ENCODE measurements at places on chromosomes 1 and 21.

GRCh38 chr1:180053594-180054567, 99.3 kb downstream of the CEP350 start:
- DNase-seq = no peak

GRCh38 chr21:44345495-44345894, 6.3 kb upstream of the CFAP410 start:
- DNase-seq = no peak

GRCh38 chr1:90714521-90714951, 2.6 kb downstream of the BARHL2 start:
- no peak for DNase-seq

DNA sequence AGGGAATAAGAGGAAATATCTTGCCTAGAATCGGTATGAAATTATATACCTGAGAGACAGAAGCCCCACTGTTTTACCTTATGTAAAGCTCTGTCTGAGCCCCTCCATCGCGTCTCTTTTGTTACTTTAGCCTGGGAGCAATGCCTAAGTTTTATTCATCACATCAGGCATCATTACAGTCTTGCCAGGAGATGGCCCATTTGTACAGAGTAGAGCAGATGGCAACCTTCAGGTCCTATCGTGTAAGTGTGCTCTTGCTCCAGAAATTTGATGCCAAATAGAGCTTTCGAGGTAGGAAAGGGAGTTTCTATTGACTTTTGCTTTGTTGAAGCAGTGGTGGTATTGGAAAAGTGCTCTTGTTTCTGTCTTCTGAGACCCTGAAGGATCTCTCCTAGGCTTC, 24.9 kb downstream of the CFAP126 start:
- DNase-seq = no peak

DNA sequence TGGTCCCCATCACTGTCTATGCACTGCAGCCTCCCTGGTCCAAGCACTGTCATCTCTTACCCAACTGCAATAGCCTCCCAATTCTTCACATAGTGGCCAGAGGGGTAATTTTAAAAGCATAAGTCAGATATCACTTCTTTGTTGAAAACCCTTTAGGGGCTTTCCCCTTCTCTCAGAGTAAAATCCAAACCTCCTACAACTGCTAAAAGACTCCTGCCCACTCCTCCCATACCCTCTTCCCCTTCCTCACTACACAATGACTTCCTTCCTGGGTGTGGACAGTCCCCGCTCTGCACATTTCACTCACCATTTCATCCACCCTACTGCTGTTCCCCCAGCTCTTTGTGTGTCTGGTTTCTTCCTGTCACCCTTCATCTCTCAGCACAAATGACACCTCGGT, 8.3 kb downstream of the MCOLN2 start:
- DNase-seq = no peak

GRCh38 chr1:39105061-39105840, 79.1 kb downstream of the NDUFS5 start:
- DNase-seq = no peak

DNA sequence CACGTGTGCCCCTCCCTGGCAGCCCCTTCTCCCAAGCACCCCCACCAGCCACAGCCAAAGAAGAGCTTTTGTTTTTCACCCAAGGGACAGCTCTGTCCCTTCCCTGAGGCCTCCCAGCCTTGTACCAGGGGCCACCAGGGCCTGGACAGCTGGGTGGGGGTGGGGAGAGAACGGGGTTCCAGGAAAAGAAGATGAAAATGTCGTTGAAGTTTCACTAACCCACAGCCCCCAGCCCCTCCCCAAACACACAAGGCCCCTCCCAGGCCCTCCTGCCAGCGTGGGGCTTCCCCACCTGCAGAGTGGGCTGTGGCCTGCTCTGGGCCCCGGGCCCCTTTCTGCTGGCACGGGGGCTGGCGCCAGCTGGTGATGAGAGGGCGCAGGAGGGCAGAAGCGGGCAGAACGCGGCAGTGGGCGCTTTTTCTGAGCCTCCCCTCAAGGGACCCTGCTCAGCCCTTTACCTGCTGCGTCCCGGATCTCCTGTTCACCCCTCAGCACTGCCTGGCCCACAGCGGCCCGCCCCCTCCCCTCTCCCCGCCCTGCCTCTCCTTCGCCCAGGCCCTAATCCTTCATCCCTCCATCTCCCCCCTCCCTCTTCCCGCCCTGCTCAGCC, 5.5 kb upstream of the ANKRD65 start:
- no peak for DNase-seq

DNA sequence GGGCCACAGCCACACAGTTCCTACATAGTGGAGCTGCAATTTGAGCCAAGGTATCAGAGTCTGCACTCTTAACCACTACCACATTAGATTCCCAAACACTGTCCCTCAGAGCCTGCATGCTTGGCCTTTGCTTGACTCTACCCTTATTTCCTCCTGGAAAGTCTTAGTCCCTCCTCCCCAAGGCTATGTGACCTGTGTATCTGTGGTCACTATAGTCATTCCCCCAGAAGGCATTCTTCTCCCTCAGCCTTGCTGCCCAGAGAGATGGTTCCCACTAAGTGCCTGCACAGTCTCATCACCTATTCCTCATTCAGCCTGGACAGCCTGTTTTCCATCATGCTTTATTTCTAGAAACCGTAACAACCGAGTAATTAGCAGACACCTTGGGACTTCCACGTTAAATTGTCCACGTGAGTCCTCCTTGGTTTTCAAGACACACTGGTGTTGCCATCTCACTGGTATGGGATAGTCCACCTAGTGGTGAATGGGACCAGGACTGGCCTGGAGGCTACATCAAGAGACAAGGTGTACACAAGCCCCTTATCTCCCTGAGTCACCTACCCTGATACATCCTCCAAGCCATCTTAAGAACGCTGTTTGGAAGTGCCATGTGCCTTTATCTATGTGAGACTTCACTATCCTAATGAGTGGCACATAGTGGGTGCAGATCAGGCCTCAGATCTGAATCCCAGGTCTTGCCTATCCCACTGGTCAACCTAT, 3.8 kb upstream of the ZNF648 start:
- no peak for DNase-seq

DNA sequence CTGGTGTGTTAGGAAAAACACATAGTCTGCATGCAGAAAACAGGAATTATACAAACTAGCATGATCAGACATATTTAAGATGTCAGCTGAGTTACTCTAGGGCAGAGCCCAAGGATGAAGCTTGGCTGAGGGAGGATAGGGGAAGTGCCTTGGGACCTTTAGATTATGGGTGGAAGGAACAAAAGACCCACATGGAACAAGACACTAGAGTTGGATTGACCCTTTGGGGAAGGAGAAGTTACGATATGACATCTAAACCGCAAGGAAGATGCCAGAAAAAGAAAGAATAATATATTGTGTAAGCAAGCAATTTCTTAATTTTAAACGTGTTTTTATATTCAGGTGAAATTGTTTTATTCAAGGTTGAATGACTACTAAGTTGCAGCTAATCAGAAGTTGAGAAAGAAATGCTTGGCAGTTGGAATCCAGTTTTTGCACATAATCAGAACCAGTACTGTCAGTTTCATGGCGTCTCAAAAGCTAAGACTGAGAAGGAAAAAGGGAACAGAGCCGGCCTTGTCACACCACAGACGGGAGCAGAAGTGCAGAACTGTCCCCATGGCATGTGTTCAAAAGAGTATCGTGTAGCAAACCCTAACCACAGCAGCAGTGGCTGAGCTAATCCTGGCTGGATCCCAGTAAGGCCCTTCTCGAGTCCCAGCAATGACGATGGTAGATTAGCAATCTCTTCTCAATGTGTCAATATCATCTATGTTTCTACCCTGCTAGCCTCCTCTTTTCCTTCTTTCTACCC, 31.2 kb upstream of the IFNAR2 start:
- no peak for DNase-seq

DNA sequence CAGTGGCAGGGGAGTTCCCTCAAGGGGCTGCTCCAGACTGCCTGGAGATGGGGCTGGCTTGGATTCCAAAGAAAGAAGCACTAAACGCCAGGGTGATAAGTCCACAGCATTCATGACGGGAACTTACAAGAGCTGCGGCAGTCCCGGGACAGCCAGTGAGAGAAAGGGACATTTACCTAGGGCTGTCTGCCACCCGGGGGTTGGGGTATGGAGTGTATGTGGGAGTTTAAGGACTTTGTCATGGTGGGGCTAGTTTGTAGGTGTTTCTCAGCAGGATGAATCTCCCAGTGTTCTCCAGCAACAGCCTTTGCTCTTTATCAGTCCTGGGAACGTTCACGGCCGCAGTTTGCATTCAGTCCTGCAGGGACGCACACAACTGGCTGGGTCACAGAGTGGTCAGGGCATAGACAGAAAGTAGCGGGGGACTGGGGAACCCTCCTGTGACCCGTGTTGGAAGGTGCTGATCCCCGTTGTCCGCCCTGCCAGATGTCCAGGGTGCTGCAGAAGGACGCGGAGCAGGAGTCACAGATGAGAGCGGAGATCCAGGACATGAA, 41.4 kb upstream of the HMGN1 start:
- no peak for DNase-seq

- no peak for DNase-seq
Measured at GRCh38 chr1:26907071-26907917, 6.5 kb downstream of the NR0B2 start.

DNA sequence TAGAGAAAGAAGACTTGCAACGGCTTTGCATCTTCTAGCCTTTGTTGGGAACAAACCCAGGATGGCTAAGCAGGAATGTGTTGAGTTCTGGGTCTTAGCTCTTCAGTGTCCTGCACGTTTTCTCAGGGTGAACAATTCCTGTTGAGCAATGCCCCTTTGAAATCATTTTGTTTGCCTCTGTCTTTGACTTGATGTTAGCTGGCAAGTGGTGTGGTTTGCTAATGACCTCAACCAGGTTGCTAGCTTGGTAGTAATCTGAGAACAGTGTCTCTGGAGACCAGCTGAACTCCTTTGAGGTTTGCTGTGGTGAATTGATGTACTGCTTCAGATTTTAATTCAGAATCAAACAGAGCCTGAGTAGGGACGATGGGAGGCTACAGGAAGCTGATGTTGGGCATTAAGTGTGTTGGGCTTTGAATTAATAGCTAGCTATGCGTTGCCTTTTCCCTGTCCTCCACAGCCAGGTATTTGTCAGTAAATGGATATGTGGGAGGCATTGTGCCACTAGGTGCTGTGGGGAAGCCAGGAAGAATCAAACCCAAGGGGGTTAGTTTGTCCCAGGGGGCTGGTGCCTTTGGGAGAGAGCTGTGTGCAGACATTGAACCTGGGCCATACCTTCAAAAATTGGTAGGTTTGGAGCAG, 23.3 kb upstream of the SRSF10 start:
- DNase-seq = peak; percentile 85

- no peak for DNase-seq
Measured at GRCh38 chr1:243253211-243253925, 1.7 kb downstream of the CEP170 start.

DNA sequence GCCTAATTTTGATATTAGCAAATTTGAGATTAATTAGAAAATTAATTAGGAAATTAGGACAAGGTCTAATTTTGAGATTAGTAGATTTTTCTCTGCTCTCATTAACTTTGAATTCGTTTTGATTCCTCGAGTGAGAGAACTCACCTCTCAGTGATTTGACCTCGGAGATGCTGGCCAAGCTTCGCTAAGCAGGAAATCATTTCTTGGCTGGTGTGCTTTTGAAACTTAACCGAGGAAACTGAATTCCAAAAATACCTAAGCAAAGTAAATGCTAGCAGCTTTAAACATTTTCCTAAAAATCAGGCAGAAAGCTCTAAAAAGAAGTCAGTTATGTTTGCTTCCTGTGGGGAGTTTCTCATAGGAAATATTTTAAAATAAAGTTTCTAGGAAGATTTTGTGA, 34.9 kb downstream of the CDC14A start:
- DNase-seq = no peak

- DNase-seq = no peak
Measured at GRCh38 chr1:206554701-206555472, 47.6 kb downstream of the RASSF5 start.

DNA sequence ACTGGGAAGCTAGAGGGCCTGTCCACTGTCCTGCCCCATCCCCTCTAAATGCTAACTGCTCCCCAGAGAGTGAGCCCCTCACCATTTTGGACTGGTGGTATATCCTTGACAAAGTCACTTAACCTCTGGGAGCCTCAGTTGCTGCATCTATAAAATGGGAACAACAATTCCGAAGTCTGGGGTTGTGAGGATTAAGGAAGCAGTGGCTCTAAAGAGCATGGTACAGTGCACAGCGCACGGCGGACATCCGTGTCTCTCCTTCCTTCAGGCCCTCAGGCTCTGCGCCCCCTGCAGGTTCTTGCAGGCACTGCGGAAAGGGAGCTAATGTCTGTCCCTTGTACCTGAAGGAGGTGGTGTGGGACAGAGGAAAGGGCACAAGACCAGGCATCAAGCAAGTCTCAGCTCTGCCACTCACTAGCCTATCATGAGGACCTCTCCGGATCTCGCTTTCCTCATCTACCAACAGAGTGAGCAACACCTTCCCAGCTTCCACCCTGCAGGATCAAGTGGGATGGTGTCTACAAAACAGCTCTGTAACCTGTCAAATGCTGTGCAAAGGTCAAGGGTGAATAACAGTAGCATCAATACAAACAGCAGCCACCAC, 20.1 kb downstream of the ECE1 start:
- DNase-seq = no peak

DNA sequence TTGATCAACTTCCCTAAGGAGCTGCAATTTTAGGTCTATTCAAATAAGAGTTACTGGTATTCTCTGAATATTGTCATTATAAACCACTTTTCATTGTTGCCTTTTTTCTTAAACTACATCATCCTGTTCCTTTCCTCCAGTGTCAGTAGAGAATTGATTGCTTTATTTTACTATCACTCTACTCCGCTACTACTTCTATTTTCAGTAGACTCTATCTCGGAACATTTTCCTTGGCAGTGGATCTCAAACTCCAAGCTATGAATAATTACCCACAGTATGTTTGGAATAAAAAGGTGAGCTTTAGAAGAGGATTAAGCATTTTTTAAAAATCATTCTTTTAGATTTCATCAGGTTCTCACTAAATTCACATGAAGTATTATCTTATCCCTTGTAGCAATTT, 224.9 kb downstream of the GREM2 start:
- DNase-seq = no peak

- no peak for DNase-seq
Measured at GRCh38 chr1:85133565-85134159, 67.2 kb downstream of the SYDE2 start.

DNA sequence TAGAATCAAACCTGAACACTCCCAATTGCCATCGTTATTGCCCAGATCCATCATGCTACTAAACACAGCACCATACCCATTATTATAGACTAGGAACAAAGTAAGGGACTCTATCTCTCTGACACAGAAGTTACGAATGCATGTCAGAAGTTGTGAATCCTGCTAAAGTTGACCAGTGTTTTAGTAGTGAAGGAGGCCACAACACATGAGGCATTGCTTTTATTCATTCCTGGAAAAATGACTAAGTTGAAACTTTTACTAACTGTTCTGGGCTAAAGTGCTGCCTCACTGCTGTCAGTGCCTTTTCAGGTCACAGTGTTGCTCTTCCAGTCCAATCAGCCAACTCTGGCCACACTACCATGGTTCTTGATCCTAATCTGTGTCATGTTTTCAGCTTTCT, 911.1 kb downstream of the TTLL7 start:
- no peak for DNase-seq

- no peak for DNase-seq
Measured at GRCh38 chr1:244435562-244436205, 16.0 kb downstream of the ADSS2 start.

All from NCI-H1436 treated with DMSO at 0.1 percent for 48 hours (cell line).